Mucosa of descending colon (tissue), 3 donors: ENCODE measurements at places on chromosomes 4 and X. TPM values are rescaled to one million over a fixed set of nuclear protein-coding genes. Genes with fewer than 3 reads are reported as not detected.
A peak's percentile ranks its signal among the peaks of the same experiment; 100 is the strongest.

DNA sequence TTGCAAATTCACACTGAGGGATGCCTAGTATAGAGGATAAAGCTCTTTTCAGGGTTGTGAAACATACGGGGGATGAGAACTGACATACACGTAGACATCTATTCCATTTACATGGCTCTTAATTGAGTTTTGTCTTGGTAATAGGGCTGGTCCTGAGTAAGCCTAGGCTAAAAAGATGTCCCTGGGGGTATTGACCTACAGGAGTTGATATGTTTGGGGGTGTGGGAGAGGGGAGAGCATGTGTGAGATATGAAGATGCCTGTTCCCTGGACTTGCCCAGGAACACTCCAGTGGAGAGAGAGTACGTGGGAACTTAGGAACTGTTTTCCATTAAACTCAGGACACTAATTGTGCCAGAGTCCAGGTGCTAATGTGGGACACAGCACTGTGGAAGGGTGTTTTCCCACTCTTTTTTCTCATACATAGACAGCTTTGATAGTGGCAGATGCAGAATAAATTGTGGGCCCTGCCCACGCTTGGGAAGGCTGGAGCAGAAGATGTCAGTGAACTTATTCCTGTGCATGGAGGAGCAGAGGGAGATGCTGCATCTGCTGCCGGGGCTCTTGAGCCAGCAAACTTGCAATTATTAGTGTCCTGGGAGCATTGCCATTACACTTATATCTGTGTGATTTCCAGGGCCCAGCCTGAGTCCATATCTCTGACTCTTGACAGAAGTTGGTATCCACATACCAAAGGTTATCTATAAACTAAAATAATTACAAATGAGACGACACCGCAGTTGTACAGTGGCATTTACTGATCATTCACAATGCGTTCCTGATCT, 20.7 kb downstream of the SYNPO2 start:
- no peak for DNase-seq

- DNase-seq = no peak
Observed at GRCh38 chr4:127145006-127145540, 487.7 kb upstream of the INTU start.

DNA sequence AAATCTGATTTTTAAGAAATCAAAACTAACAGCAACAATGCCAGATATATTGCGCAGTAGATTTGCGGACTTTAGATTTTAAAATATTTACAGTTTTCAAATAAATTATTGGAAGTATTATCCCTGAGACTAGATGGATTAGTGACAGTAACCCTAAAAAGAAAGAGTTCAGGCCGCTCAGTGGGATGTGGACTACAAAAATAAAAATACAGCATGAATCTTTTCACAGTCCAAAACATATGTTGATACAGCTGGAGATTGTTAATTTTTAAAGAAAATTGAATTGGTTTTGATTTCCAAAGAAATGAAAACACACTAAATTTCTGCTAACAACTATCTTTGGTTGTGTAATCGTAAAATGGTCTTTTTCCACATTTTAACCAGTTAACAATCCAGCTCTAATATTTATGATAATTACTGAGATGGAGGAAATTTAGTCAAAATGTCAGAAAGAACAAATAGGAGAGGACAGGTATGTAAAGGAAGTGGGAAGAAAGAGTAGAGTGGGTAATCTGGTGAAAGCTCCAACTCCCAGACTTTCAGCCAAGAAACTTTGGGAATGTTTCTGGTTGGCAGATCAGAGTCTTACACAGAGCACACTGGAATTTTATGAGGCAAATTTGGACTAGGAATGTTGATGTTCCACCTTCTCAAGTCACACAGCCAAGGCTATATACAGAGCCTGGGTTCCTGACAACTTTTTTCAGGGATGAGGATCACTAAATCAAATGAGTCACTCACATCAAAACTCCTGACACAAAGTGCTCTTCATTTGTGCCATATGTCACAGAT, 15.1 kb downstream of the C4orf36 start:
- DNase-seq = no peak

- DNase-seq = no peak
Observed at GRCh38 chrX:72492499-72492898, 80.1 kb downstream of the HDAC8 start.

DNA sequence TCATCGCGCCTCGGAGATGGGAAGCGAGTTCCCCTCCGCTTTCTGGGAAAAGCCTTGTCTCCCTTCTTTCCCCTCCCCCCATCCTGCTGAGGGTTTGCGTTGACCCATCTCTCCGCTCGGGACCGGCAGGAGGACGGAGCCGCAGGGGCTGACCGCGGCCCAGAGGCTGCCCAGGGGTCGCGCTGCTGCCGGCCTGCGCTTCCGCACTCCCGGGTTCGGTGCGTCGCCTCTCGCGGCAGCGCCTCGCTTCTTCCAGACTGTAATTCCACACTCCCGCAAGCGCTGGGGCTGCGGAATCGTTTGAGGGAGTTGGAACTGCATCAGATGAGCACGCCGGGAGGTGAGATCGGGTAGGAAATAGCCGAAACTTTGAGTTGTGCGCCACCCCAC, 88.3 kb downstream of the BCOR start:
- DNase-seq = peak; percentile 21

- peak; percentile 85 for DNase-seq
Observed at GRCh38 chrX:13487731-13488505, 81.5 kb upstream of the EGFL6 start.

GRCh38 chr4:682490-683172, 6.3 kb downstream of the SLC49A3 start:
- peak; percentile 61 for DNase-seq

DNA sequence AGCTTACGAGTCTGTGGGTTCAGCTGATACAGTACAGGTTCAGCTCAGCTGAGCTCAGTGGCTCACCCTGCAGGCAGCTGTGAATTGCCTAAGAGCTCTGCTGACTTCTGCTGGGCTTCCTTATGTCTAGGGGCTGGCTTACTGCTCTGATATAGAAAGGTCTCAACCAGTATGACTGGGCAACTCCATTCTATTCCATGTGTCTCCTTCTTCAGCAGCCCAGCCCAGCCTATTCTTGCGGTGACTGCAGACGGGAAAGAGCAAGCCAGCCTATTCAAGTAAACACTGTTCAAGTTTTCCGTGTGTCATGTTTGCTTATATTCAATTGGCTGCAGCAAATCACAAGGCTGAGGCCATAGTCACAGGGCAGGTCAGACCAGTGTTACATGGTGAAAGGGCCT, 615.4 kb upstream of the ZFP42 start:
- DNase-seq = peak; percentile 65

DNA sequence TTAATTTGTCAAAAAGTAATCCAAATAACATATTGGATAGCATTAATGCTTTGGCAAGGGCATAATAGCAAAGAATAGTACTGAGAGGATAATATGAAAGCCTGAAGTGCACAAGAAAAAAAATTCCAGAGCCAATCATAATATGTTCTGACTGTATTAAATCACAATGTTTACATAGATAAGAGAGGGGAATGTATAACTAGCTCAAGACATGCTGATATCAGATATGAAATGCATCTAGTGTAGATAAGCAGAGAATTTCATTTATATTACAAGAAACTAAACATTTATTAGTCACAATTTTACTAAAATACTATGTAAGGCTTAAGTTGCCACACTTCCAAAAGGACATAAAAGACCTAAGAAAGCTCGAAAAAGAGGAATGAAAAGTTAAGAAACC, 193.3 kb downstream of the BANK1 start:
- no peak for DNase-seq

DNA sequence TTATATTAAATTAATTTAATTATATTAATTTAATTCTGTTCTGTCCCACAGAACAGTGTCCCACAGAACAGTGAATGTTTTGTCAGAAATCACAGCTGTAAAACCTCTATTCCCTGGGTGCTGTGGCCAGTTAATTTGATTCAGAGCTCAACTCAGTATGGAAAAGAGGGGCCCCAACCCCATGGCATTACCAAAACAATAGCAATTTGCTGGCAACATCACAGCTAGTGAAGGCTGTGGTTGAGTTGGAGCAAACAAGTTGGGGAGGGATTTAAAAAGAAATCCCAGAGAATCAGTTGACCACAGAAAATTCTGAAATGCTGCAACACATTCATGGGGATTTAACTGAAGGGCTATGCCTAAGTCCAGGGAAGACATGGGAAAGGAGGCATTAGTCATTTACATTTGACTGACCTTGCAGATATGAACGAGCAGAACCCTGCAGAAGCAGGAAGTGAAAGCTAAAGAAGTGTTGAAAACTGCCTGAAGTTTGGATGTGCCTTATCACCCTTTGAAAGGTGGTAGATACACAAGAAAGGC, 30.1 kb downstream of the PDHA2 start:
- DNase-seq = no peak

GRCh38 chr4:87545052-87545451, 15.9 kb upstream of the SPARCL1 start:
- no peak for DNase-seq

- no peak for DNase-seq
Observed at GRCh38 chrX:73647212-73647611, 84.2 kb downstream of the CHIC1 start.

GRCh38 chrX:150324919-150325318, 38.2 kb upstream of the MAMLD1 start:
- no peak for DNase-seq

DNA sequence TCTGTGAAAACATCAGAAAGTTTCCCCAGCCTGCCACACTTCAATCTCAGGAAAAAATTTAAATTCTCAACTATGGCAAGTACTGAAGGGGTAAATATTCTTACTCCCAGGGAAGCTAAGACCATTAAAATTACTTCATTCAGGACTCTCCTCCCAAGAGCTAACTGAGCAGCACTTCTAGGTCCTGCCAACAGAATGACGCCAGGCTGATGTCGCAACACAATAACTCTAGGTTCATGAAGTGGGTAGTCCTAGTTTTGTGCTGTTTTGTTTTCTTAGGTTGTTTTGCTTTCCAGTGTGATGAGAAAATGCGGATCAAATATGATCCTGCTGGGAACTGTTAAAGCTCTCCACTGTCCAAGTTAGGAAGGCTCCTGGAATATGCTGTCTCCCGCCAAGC, 180.0 kb downstream of the NKX6-1 start:
- DNase-seq = peak; percentile 11

DNA sequence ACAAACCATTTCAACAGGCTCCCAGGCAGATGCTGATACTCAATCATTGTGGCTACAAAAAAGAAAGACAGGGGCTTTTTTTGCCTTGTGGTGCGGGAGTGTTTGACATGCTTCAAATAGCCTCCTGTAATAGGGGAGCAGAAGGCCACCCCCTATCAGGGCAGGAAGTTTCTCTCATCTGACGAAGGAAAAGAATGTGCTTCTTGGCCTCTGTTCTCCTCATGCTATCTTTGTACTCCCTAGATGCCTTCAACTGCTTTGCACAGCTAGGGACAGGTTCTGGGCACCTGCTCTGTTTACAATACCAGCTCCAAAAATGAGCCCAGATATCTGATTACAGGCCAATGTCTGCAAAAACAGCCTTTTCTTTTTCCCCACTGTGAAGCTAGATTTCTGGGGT, 391.1 kb downstream of the STIM2 start:
- DNase-seq = no peak

DNA sequence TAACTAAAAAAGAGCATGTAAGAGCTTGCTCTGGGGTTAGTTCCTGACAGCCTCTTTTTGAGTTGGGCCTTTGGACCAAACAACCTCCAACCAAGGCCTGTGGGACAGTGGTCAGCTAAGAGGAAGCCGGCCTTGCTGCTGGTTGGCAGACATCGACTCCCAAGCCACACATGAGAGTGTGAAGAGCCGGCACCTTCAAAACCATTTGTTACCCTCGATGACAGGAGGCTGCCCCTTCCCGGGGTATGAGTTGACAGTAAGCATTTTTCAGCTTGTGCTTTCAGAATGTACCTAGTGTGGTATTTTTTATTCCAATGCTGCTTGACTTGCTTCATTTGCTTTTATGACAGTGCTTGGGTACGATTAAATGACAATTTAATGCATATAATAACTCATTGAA, 168.6 kb upstream of the IGFBP7 start:
- DNase-seq = no peak

DNA sequence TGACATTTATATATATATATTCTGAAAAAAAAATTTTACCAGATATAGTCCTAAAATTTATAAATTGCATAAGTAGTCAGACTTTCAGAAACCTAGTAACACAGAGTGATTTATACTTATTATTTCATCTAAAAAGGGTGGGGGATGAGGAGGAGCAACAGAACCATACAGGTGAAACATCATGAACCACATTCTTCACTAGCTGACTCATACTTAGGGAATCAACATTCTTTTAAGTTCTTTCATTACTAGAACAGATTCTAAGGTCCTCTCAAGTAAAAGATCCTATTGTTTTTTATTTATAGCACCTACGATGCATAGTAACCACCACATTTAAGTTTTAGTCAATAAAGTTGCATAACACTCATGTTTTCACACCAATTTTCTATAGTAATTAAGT, 166.1 kb downstream of the LRBA start:
- no peak for DNase-seq

GRCh38 chr4:37132351-37132974, 112.1 kb upstream of the NWD2 start:
- DNase-seq = no peak

GRCh38 chrX:17082831-17083230, 136.4 kb downstream of the REPS2 start:
- no peak for DNase-seq

DNA sequence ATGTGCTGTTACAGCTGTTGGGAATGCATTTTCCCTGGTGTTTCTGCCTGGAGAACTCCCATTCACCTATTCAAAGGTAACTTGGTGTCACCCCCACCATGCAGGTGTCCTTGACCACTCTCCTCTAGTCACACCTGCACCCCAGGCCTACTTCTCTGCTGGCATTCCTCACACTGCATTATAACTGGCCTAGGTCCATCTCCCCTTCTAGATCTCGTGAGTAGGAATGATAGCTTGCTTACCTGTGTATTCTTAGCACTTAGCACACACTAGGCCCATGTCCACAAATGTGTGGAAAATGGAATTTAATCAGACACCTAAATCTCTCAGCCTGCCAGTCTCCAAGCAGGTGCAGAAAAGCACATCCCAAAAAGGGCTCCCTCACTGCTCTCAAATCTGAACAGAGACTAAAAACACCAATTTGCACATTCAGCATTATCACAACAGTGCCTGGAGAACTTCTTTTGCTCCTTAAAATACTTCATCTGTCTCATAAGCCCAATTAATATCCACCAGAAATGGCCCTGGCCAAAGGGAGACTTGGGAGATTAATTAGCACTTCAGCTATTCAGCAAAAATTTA, 18.3 kb downstream of the SCD5 start:
- no peak for DNase-seq

The BANK1 gene
- 0.78 TPM for total RNA-seq

The ANKRD37 gene
- 9.7 TPM for total RNA-seq

The ADH7 gene
- not detected for total RNA-seq

The RHOH gene
- 1.9 TPM for total RNA-seq

The MND1 gene
- total RNA-seq = 5.3 TPM

The ERAS gene
- 0.38 TPM for total RNA-seq

The ZC4H2 gene
- 9.6 TPM for total RNA-seq

The ODAM gene
- not detected for total RNA-seq

The TEC gene
- 3.8 TPM for total RNA-seq

The FRMPD3 gene
- total RNA-seq = 0.22 TPM

The KIT gene
- total RNA-seq = 32.8 TPM

The TAF9B gene
- 8.5 TPM for total RNA-seq

The MAGEC2 gene
- total RNA-seq = not detected

The ARX gene
- 0.63 TPM for total RNA-seq

The HSFX2 gene
- total RNA-seq = 1.1 TPM

The NUDT11 gene
- 0.34 TPM for total RNA-seq
